ENCODE measurements at places on chromosomes 5 and 9.
A peak's percentile ranks its signal among the peaks of the same experiment; 100 is the strongest.

DNA sequence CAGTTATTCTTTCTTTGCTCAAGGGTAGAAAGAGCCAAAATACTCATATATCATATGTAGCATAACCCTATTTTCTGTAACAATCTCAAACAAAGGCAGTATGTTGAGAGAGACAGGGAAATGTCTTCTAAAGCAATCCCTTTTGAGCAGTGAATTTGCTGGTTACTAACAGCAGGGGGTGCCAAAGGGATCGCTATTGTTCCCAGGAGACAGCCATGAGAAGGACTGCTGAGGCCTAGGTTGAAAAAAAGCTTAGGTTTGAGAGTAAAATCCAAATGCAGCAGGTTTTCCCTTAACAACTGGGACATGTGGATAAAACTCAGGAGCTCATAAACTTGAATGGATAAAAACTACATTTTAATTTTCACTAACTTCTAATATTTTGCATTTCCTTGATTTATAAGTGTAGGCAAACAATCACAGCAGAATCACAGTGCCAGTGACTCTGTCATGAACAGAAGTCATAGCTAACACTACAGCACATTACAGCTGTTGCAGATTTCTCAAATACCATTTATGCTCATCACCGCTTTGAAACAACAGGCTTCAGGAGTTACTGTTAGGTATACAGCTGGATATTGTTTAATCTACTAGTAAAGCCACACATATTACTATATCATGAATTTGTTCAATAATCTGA lies 148.4 kb downstream of the MAPKAP1 start:
- DNase-seq: peak; percentile 59

- no peak for DNase-seq
These were observed 1113.3 kb downstream of the PTPRD start for GRCh38 chr9:9499546-9499945.

- peak; percentile 24 for DNase-seq
These were observed 293.0 kb downstream of the SPOCK1 start for GRCh38 chr5:137206030-137206715.

- no peak for DNase-seq
These were observed 86.0 kb downstream of the ANGPTL2 start for GRCh38 chr9:127036437-127036836.

GRCh38 chr9:94175669-94176068 lies 83.4 kb upstream of the ZNF169 start:
- DNase-seq: no peak

DNA sequence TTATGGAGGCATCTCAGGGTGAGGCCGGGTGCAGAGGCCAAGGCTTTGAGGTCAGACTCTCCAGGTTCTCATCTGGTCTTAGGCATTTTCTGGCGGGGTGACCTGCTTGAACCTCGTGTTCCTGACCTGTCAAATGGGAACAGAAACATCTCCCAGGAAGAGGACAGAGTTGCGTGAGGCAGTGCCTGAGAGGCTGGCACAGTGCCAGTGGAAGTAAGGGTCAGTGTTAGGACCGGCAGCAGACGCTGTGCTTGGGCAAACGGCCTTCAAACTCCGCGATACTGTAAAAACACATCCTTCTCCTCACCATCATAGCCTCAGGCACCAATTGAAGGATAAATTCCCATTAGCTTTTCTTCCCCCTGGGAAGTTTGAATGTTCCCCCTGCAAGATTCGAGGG lies 55.6 kb upstream of the FCN2 start:
- DNase-seq: no peak

GRCh38 chr5:456351-457194 lies 13.6 kb downstream of the EXOC3 start:
- no peak for DNase-seq

- no peak for DNase-seq
These were observed 44.5 kb downstream of the IPO11 start for GRCh38 chr5:62457071-62457470.

DNA sequence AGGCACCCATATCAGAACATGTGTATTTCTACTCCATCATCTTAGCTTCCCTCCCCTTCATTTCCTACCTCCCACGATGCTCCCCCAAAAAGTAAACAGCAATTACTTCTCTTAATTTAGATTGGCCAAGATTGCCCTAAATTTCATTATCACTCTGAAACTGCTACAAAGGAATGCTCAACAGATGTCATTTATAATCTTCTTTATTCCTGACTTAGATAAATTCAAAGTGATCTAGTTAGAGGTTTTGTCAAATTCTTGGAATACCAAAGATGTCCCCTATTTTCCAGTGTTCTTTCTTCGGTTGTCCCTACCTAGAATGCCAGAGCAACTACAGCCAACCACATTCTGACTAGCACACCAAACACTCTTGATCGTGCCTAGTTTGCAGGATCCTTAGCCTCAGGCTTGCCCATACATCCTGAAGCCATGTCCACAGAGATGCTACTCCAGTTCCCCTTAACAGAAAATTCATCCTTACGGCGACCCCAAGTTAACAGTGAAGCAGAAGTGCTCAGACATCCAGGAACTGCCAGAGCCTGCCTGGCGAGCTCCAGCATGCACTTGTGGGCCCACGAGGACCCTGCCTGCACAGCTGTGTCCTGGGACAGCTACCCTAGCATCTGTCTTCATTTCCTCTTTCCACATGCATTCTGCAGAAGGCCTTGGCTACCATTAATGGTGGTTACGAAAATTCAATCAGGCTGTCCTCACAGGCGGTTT lies 31.6 kb downstream of the DAP start:
- no peak for DNase-seq

DNA sequence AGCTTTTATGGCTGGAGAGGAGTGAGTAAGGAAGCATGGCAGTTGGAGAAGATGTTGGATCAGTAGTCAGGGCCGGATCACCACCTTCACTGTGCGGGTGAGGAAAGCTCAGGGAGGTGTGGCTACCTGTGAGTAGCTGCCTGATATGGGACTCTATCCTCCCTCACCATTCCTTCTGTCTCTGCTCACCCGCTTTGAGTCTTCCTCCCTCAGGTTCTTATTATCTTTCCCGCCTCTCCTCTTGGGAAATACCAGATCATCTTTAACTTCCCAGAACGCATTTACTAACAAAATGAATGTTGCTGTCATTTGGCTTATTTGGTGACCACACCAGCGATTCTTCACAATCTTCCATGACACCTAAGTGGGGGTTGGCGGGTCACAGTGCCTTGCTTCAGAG lies 140.7 kb upstream of the GPR151 start:
- no peak for DNase-seq

DNA sequence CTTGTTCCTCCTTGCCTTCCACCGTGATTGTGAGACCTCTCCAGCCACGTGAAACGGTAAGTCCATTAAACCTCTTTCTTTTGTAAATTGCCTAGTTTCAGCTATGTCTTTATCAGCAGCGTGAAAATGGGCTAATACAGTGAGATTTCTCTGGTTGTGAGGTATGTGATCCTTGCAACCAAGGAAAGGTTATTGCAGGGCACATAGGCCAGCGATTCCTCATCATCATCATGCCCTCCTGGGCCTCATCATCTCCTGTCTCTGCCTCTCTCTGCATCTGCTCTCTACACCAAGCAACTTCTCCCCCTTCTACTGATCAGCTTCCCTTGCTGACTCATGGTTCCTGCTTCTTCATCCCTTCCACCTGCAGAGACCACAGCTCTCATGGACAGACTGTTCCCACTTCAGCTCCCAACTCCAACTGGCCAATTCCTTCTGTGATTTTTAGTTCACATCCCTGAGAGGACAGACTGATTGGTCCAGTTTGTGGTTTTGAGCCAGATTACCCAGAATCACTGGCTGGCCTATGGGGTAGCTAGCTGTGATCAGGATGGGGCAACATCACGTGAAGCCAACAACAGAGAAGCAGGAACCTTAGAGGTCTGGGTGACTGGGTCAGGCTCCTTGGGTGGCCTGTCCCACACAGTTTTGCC lies 53.1 kb downstream of the LIX1 start:
- DNase-seq: no peak

All from HFF-Myc (cell line).